ENCODE measurements at places on chromosomes 4 and X. TPM values are rescaled to one million over a fixed set of nuclear protein-coding genes. Genes with fewer than 3 reads are reported as not detected.

- no peak for DNase-seq
Observed at GRCh38 chr4:123577225-123577906, 180.8 kb downstream of the SPRY1 start.

GRCh38 chrX:13898603-13899002, 81.7 kb upstream of the GPM6B start:
- DNase-seq: no peak

DNA sequence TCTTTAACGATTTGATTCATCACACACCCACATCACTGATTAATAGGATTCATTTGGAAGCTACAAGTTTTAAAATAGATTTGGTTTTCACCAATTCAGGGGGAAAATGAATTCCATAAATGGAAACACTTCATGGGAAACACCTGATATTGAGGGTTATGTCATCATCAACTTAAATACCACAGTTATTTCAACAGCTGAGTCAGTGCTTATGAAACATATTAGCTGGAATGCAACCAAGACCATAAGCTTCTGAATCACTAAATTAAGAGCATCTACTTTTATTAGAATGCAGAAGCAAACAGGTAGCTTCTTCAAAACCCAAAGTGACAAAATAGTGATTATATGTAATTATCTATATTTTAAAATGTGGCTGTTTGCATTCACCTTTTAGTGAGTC, 207.8 kb upstream of the DCAF8L1 start:
- DNase-seq: peak; percentile 3

DNA sequence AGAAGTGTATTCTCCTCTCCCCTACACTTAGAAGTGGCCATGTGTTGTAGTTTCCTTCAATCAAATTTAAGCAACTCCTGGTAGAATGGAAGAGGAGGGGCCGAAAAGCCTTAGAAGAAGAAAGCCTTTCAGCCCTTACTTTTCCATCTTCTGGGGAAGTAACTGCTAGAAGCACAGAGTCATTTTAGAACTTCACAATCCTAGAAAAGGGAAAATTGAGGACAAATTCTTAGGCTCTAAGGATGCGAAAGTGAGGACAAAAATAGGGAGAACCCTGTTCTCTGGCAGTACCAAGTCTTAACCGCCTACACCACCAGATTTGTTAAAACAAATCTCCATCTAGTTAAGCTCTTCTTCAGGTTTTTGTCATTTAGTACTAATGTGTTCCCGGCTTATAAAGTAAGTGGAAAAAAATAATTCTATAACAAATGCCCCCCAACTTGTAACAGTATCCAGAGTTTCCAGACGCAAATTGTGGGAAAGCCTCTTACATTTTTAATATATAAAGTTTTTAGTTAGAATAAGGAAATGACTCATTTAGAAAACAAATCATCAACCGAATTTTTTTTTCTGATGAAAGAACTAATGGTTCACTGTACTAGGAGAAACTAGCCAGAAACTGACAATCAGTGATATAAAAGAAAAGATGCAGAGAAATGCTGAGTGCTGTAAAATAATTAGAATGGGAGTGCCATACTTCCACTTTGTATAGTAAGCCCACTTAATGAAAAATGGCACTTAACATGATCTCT, 76.0 kb downstream of the ARAP2 start:
- no peak for DNase-seq

GRCh38 chr4:139596034-139596683, 40.1 kb upstream of the SETD7 start:
- DNase-seq: peak; percentile 25

DNA sequence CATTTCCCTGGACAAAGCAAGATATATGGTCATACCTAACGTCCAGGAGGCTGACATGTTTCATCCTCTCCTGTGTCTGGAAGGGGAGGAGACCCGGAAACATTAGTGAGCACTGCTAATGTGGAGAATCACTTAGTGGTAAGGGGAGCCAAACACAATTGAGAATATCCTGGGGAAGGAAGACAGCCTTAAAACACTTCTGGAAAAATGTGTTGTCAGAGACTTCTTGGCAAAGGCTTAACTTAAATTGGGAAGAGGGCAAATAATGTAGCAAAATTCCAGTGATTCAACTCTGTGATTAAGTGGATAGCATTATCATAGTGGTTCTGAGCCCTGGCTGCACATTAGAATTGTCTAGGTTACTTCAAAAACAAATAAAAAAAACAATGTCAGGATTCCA, 39.5 kb downstream of the SPARCL1 start:
- DNase-seq: no peak

GRCh38 chr4:157270108-157270507, 49.6 kb downstream of the GRIA2 start:
- DNase-seq: no peak

DNA sequence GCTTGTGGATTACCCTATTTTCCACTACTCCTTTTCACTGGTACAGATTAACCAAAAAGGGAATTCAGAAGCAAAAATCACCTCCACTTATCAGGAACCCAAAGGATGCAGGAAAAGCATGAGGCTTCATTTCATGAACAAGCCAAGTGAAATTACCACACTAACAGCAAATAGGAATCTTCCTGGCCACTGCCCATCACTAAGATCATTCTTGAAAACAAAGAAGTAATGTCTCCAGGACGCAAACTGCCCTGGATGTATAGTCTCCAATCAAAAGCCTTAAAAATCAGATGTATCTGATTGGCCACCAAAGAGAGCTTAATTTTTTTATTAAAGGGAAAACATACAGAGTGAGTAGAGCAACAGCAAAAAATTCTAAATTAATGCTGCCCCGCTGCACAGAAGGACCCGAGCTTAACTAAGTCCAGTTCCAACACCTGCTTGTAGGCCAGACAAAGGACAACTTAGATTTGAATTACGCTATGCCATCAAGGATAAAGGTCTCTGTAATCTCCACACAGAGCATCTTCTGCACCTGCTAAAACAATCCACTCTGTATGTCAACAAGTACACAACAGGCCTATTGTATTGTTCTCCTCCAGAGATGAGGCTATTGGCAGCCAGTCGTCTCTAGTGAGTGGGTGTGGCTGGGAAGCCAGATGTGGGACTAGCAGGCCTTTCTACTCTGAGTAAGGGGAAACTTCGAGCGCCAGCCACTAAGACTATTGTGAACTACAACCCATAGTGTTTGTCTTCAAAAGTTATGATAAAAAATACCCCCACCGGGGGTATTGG, 12.4 kb downstream of the ZDHHC9 start:
- DNase-seq: peak; percentile 3

GRCh38 chr4:66653937-66654336, 891.4 kb downstream of the CENPC start:
- no peak for DNase-seq

TLR2 gene
- 1.3 TPM for total RNA-seq

GPRASP1 gene
- total RNA-seq: 1.5 TPM

SCLT1 gene
- total RNA-seq: 14.8 TPM

FLNA gene
- total RNA-seq: 1,654 TPM

ERAS gene
- not detected for total RNA-seq

ARMCX2 gene
- 199 TPM for total RNA-seq

KLHL13 gene
- 0.13 TPM for total RNA-seq

MAGEA8 gene
- not detected for total RNA-seq

UGT2B11 gene
- not detected for total RNA-seq

BEND4 gene
- not detected for total RNA-seq

Measured in LHCN-M2 (cell line).